ENCODE measurements at places on chromosomes 3 and 15.

DNA sequence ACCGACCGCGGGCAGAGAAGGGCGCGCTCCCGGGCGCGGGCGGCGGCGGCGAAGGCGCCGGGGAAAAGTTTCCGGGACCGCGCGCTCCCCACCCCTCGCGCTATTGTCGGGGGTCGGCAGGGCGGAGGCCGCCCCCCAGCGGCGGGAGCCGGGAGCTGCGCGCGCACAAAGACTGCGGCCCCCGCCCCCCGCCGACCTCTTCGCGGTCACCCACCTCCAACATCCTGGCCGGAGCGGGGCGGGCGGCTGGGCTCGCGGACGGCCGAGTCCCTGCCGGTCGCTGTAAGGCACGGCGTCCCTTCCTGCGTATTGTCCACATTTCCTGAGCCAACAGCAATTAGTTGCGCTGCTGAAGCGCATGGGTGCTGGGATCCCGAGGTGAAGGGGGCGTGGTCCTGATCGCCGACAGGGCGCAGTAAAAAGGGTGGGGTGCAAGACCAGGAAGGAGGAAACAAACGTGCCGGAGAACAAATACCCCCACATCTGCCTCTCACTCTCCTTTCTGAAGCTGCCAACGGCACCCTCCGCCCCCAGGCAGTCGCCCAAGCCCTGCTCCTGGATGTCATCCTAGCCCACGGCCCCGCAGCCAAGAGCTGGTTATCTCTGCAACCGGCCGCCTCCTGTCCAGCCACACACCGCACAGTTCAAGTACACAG lies at the start of gene TMEM44:
Gene TMEM44 (minus strand): TSS at position 71 of the 656 bp plus-strand sequence. CDS start 204 bp downstream, outside the sequence.
- no peak for DNase-seq

- DNase-seq: no peak
These were observed 172.7 kb upstream of the TP63 start for GRCh38 chr3:189458528-189458927.

- no peak for DNase-seq
These were observed 199.4 kb downstream of the MYRIP start for GRCh38 chr3:40008796-40009195.

DNA sequence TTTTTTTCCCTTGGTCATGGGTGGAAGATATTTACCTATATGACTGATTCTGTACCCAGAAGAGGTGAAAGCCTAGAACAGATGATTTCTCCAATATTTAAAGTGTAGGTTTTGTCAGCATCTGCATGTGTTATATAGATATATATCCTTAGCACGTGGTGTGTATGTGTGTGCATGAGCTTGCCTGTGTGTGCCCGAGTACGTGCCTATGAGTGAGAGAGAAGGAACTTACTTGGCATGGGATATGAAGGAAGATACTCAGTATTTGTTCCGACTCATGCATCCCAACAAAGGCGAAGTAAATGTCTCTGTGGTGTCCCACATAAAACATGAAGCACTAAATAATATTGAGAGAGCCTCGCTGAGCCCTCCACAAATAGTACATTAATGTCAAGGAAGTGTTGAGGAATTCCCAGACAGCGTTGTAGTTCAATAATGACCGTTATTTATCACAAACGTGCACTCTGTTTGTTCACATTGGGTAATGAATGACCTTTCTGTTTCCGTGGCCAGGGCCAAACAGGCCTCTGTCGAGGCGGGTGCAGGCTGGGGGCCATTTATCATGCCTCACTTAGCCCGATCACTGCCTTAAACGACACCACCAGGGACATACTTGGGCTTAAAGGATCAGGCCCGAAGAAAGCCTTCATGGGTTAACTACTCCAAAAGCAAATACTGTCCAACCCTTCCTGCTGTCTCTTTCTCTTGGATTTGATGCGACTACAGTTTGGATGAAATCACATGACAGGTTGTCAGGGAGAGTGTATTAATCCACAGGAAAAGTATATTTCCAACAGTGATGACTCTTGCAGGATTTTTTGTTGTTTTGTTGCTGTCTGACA lies 267.7 kb downstream of the PTPRG start:
- DNase-seq: no peak

- DNase-seq: no peak
These were observed 39.9 kb downstream of the PPCDC start for GRCh38 chr15:75063338-75063737.

DNA sequence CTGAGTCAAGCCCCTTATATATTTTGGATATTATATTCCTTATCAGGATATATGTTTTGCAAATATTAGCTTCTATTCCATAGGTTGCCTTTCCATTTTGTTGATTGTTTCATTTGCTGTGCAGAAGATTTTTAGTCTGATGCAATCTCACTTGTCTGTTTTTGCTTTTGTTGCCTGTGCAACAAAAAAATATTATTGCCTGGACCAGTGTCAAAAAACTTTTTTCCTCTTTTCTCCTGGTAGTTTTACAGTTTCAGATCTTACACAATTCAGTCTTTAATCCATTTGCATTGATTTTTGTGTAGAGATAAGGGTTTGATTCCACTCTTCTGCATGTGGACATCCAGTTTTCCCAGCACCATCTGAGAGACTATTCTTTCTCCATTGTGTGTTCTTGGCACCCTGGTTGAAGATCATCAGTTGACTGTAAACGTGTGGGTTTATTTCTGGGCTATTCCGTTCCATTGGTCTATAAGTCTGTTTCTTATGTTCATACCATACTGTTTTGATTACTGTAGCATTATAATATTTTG lies 228.9 kb upstream of the NR2E3 start:
- no peak for DNase-seq

GRCh38 chr3:161208931-161209330 lies 12.2 kb upstream of the NMD3 start:
- DNase-seq: no peak

- DNase-seq: no peak
These were observed 19.5 kb downstream of the ACVR2B start for GRCh38 chr3:38473229-38473628.

DNA sequence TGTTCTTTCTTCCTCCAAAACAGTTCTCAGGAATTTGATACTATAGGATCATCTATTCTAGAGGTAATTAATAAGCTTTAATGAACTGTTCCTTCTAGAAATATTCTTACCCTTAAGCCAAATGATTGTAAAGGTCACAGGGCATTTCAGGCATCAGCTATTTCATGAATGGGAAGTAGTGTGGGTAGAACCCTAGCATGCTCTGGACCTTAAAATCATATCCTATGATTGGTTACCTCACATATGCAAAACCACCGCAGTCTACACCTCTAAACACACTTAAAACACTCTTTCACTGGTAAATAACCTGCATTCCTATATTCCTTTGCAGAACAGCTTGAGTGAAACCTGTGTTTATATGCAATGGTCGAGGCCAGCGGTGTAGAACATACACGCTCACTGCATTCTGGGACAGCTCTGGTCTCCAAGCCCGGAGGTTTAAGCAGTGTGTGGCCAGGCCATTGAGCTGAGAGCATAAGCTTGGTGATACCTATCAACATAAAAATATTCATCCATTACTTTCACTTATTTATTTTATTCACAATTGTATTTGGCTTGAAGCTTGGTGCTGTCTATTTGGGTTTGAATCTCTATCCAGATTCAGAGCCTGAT lies 87.7 kb upstream of the RASGRP1 start:
- no peak for DNase-seq

- DNase-seq: no peak
These were observed 171.1 kb upstream of the STT3B start for GRCh38 chr3:31361371-31362273.

Measured in stimulated activated CD4-positive, alpha-beta T cell treated with anti-CD3 and anti-CD28 coated beads, TNF-alpha, amount 100 ng/mL, for 1 hour (primary cell).